ENCODE measurements at places on chromosomes 11 and 22. TPM values are rescaled to one million over a fixed set of nuclear protein-coding genes. Genes with fewer than 3 reads are reported as not detected.

Gene OR8A1
- polyA plus RNA-seq, result not detected

DNA sequence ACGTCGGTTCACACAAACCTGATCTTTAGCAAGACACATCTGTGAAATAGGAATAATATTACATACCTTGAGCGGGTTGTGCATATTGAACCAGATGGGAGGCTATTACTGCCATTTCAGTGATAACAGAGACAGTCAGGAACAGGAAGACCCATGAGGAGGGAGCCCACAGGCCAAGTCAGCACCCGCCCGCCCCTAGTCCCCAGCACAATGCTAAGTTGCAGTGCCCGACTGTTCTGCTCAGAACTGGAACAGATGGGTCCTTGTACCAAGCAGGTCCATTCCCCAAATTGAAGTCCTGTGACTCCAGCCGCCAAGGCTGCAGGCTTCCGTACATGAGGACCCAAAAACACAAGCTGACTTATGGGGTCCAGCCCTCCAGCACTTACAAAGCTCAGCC lies 9.3 kb downstream of the CXCR5 start:
- DNase-seq, result no peak

Gene LARGE2
- polyA plus RNA-seq, result 0.05 TPM

DNA sequence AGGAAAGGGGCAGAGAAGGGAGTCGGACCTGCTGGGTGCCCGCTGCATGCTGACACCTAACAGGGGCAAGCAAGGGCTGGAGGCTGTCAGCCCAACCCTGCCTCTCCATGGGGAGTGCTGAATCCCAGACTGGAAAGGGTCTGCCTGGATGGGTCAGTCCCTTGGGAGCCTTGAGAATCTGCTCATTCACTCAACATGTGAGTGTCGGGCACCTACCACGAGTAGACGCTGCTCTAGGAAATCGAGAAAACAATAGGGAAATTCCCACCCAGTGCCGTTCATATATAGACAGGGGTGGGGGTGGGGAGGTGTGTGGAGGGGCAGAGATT lies 4.4 kb upstream of the CTSD start:
- DNase-seq, result no peak

Gene SHISA8
- not detected for polyA plus RNA-seq

DNA sequence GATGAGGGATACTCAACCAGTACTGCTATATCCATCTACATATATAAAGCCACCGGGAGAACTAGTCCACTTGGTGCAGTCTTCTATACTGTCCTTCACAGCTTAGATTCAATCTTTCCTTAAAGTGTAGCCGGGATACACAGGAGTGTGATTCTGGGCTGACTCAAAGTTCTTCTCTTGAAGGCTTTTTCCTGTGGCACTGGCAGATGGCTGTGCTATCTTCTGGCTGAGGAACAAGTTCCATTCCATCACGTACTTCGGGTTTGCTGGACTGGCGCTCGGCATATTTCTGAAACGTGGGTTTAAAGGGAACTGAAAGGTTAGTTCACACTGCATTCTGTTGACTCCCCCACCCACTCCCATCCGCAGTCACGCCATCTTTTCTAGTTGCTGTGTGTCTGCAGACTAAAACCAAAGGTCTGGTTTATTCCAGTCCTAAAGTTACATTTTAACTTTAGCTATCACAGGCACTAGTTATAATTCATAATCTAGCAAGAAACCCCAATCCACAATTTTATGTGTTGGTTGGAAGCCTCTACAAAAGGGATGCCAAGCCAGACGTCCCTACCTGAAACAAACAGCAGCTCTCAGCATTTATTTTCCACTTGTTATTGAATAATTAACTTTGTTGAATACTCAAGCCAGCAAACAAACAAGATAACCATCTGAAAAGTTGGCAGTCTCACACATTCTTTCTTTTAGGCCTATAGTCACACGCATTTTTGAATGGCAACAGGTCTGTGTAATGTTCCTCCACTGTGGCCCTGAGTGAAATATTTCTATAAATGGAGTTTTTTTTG lies 7.5 kb upstream of the C11orf65 start:
- DNase-seq, result no peak

- no peak for DNase-seq
Observed at GRCh38 chr11:130872981-130873380, 43.3 kb downstream of the SNX19 start.

DNA sequence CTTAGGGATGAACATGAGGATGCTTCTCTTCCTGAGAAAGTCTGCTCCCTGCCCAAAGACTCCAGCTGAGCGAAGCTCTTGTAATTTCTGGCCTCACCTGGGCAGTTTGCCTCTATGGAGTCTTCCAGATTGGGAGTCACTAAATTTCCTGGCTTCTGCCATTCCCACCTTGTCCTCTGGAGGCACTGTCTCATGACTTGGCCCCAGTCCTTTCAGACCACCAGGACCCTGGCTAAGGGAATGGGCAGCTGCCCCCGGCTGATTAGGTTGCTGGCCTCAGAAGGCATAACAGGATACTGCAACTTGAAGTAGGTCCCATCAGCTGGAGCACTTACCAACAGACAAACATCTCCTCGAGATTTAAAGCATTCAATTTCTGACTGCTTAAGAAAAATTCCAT lies 128.1 kb upstream of the SPON1 start:
- no peak for DNase-seq

- DNase-seq, result no peak
Observed at GRCh38 chr11:113677685-113678084, 28.4 kb downstream of the TMPRSS5 start.

DNA sequence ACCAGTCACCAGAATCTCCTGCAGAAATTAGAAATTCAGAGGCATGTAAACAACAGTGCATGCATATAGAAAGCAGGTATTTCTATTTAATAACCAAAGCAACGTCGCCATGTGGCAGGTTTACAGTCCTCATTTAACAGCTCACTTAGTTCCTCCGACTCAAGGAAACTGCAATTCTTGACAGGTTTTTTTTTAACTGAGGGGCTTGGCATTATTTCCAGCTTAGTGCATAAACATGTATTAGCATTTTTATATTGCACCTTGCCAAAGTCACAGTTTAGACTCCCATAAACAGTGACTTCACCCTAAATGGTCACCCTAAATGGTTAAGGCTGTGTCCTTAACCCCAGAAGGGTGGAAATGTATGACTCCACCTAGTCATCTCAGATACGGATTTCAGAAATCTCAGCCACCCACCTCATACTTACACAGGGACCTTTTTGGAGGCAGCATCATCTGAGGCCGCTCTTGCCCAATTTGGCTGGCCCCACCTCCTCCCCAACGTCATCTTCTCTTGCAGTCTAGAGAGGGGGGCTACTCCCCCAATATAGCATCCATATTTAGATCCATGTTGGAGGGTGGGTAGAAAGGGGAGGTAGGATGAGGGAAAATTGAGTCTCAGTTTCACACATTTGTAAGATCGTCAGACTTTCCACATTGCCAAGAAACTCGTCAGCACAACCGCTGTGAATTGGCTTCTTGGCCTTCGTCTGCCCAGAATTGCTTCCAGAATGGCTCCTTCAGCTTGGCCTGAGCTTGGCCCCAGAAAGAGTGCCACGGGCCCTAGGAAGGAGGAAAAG lies 31.8 kb upstream of the SLC35C1 start:
- no peak for DNase-seq

Gene OR2AG1
- not detected for polyA plus RNA-seq

DNA sequence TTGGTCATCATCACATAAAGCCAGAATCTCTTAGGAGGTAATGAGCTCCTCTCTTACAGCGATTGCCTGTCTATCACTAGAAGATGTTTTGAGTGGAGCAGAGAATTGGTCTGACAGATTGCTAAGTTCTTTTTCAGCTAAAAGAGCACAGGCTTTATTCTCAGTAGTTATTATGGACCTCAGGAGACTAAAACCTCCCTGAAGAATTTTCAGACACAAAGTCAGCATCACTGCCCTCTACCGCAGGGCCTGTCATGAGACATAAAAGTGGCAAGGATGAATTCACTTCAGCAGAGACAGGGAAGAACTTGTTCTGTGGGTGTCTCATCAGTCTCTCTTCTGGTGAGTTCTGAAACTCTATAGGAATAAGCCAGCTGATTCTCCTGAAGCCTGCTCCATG lies at the start of gene OR51I2:
Gene OR51I2 (plus strand): TSS at position 301 of the 400 bp plus-strand sequence. CDS start 4,166 bp downstream, outside the sequence.
- no peak for DNase-seq

Gene MMP7
- polyA plus RNA-seq, result not detected

- peak; percentile 71 for DNase-seq
Observed at GRCh38 chr22:44351685-44352377, 39.1 kb upstream of the SHISAL1 start.

GRCh38 chr11:117914991-117915618 lies 14.1 kb downstream of the TMPRSS13 start:
- no peak for DNase-seq

- no peak for DNase-seq
Observed at GRCh38 chr22:39410264-39410663, 10.7 kb downstream of the TAB1 start.

DNA sequence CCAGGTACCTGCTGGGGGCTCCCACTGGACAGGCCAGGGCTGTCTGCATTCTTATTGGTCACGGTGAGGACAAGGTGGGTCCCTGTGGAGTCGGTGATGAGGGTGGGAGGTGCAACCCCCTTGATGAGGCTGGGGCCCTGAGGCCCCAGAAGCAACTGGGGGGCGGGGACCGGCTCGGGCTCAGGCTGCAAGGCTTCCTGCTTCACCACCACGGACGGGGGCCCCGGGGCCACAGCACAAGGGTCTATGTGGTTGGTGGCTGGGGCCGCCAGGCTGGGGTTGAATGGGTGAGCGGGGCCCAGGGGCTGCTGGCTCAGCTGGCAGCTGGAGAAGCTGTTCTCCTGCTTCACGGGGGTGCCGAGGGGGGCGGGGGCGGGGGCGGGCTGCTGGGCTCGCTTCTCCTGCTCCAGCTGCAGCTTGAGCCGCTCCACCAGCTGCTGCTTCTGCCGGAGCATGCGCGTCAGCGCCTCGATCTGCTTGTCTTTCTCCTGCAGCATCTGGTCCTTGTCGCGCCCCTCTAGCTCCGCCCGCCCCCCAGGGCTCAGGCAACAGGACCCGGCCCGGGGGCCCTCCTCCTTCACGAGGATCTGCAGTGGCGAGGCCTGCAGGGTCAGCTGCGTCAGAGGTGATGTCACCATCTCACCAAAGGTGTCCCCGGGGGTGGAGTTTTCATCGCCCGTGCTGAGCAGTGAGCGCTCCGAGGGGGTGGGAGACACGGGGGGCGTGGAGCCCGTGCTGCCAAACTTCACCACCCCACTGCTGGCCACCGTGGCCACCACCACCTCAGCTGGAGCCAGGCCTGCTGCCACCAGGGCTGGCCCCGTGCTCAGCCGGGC lies 48.2 kb downstream of the SGSM3 start:
- no peak for DNase-seq

GRCh38 chr11:36237391-36237790 lies 51.8 kb downstream of the COMMD9 start:
- no peak for DNase-seq

Measured in BJ (cell line).